NCI-H1436 (cell line): ENCODE measurements at places on chromosomes 13 and 19.

GRCh38 chr13:49246850-49247642, 679 bp upstream of the CDADC1 start:
- DNase-seq: no peak

GRCh38 chr13:52004511-52005170, 6.6 kb downstream of the ATP7B start:
- no peak for DNase-seq

DNA sequence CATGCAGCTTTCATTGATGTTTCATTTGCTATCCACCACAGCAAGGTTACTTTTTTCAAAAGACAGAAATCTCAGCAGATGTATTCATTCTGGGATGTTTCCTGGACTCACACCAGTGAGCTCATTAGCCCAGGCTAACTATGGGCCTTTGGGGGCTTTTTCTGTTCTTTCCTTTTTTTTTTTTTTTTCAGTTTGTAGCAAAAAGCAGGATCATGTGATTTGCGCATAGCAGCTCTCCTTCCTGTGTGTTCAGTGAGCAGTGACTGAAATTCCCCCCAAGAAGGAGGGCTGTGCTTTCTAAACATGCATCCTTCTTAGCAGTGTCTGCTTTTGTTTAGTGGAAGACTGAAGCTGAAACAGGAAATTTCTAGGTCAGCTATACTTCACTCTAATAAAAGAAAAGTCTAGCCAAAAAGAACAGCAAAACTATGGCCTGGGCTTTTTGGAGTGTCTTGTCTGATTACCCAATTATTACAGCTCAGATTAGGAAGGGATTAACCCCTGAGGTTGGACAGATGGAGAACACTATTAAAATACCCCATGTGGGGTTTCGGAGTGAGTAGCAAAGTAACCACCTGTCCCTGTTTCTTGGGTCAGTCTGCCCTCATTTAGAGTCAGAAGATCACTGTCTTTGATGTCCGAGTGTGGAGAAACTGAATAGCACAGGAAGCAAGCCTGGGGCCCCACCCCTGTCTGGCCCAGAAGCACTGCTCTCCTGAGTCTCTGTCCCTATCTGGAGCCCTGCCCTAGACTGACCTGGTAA, 8.9 kb upstream of the AMER2 start:
- DNase-seq: no peak

- no peak for DNase-seq
These were observed 677 bp downstream of the TGDS start for GRCh38 chr13:94595001-94595949.

GRCh38 chr13:22275393-22275792, 604.5 kb downstream of the FGF9 start:
- no peak for DNase-seq

DNA sequence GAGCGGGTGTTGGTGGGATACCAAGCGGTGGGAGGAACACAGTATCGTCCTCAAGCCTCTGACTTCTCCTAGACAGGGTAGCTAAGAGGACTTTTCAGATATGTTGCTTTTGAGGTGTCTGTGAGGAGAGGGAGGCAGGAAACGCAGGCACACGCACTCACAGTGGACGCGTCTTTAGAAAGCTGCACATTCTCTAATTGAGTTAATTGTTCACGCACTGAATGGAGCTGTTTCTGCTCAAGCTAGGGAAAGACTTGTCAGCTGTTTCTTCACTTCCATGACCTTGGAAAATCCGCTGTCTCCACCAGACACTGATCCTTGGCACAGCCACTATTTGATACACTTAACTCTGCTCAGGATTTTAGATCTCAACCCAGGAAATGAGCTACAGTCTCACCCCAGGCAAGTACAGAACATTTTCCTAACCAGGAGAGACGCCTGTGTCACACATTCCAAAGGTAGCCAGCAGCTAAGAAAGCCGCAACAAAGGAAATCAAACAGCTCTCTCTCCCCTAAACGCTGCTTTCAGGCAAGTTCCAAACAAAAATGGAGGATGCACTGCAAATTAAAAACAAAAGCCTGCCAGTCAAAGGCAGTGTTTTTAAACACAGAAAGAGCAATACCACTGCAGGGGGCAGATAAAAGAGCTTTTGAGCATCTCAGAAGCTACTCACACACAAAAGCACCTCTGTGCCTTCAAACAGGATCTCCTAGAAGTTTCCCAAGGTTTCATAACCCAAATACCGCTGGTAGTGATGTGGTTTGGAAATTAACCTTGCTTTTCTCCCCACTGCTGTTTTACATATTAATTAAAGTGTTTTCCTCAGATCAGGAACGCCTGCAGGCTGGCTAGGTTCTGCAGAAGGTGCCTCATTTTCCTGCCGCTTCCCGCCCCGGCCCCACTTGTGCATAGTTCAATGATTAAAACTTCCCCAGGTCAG, 57.3 kb downstream of the IRS2 start:
- no peak for DNase-seq

- no peak for DNase-seq
These were observed 44.3 kb downstream of the SHISA2 start for GRCh38 chr13:26007261-26008125.

GRCh38 chr13:40176242-40176641, 490.2 kb downstream of the FOXO1 start:
- DNase-seq: no peak

- DNase-seq: peak; percentile 81
These were observed 755 bp upstream of the RAB3A start for GRCh38 chr19:18204394-18205199.

DNA sequence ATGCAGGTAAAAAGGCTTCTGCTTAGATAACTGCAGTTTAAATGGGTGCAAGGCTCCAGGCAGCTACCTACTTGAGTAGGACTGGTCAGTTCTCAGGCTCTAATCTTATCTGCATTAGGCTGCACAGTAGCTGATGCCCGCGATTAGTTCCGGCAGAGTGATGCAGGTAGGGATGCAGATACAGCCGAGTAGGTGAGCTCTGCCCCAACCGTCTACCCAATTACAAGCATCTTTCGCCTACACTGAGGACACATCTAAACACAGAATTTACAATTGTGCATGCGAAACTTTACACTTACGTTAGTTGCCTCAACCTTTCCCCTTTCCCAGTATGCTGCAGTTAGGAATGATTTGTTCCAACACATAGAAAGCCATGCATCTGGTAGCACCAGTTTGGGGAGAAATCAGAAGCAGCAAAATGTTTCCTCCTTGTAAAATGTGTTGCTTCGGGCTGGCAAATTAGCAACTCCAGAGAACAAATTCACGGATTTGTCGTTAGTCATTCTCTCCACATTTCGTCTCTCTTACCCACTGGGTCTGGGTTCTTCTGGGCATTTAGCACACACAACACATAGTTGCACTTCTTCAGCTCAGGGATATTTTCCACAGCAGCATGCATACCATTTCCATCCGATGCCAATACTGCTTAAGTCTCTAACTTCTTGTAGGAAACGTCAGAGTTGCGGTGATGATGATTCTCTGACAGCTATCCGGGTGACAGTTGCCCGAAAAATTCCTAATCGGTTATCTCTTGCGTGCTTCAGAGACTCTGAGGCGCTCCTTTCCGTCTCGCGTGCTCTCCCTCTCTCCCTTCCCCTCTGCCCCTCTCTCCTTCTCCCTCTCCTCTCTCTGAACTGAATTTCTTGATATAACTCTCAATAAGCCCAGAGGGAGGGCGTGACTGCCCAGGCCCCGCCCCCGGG, at the start of gene PCDH9:
TSS of gene PCDH9 (minus strand) at position 856 of the 923 bp plus-strand sequence. CDS start 1,896 bp downstream, outside the sequence.
- no peak for DNase-seq

GRCh38 chr13:33372251-33372919, 86.8 kb upstream of the STARD13 start:
- DNase-seq: no peak

- no peak for DNase-seq
These were observed 86.5 kb downstream of the TSHZ3 start for GRCh38 chr19:31262725-31263191.

DNA sequence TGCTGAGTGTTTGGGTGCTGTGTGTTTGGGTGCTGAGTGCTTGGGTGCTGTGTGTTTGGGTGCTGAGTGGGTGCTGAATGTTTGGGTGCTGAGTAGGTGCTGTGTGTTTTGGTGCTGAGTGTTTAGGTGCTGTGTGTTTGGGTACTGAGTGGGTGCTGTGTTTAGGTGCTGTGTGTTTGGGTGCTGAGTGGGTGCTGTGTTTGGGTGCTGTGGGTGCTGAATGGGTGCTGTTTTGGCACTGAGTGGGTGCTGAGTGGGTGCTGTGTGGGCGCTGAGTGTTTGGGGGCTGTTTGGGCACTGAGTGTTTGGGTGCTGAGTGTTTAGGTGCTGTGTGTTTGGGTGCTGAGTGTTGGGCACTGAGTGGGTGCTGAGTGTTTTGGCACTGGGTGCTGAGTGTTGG, 48.5 kb upstream of the F7 start:
- no peak for DNase-seq

DNA sequence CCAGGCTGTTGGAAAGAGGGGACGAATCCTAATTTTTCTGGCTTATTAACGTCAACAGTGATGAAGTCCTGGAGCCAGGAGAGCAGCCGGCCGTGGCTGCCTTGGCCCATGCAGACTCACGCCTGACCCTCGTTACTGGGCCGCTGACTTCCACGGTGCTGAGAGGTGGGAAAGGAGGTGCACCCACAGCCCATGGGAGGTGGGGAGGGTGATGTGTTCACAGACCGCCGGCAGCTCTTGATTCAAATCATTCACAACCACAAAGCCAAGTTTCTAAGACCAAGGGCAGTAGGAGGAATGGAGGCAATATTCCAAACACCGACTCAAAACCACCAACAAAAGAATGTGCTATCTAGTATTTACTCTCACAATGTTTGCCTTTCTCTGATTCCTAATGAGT, 24.3 kb downstream of the COL4A2 start:
- DNase-seq: no peak

DNA sequence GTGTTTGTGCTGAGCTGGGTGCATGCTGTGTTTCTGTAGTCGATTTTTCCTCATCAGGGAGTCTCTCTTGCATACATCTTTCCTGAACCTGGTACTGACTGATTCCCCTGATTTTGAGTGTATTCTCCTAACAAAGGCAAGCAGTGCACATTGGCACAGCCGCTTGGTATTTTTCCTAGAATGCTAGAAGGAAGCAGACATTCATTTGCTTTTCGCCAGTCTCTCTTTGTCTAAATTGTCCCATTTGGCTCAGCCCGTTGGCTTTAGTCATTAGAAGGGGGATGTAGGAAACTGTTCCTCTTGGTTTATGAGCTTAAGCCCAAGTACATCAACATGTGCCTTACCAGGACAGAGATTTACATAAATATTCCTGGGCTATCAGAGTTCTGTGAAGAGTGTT, 266.1 kb upstream of the TMTC4 start:
- no peak for DNase-seq

DNA sequence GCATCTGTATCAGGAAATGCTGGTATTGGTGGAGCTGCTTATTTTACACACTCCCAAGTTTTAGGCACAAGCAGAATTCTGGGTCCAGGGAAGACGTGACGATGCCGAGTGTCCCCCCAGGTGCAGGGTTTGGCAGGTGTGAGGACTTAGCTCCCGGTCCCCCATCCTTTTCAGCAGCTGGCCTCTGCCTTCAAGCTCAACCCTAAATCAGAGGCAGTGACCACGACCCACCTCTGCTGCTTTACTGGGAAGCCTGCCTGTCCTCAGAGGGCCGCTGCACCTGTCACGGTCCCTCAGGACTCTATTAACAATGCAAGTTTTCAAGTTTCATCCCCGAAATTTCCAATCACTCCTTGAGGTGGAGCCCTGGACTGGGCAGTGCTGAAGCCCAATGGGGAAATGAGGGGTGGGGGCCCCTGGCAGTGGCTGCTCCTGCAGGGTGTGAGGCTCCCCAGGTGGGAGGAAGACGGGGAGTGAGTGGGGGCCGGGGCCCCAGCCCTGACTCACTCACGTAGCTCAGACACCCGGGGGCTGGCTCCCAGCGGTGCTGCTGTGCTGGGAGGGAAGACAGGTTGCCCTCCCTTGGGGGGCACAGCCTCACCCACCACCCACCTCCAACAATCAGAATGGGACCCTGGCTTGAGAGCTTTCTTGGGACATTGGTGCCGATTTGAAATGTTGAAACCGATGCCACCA, 92.6 kb upstream of the MCF2L start:
- DNase-seq: no peak

DNA sequence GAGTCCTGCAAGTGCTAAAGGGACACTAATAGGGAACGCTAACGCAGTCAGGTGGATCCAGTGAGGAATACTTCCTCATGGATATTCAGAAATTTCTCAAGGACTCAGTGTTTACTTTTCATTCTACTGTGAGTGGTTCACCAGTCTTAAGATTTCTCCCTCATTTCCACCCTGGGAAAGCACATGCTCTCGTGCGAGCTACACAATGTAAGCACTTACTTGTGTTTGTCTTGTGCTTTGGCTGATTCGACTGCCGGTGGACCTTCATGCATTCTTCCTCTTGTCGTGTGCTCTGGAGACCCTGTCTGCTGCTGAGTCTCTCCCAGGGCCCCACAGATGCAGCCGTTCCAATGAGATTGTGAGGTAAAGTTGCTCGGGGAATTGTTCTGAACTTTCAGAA, 180.1 kb downstream of the NUFIP1 start:
- no peak for DNase-seq

DNA sequence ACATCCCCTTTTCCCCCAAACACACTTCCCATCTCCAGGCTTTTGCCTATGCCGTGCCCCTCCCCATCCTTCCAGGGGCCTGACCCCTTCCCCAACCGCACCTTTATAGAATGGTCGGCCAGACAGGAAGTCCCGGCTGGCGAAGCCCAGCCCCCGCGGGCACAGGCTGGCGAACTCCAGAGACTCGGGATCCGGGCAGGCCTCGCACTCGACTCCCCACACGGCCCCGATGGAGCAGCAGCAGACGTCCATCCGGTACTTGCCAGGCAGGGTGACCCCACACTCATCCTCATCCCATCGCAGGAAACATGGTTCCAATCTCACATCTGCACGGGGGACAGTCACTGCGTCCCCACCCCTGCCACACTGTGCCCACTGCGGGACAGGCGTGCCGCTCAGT, 25.7 kb downstream of the FBN3 start:
- DNase-seq: no peak

GRCh38 chr19:49808711-49809159, 4.4 kb downstream of the FUZ start:
- peak; percentile 99 for DNase-seq

GRCh38 chr13:51009597-51009996, 100.0 kb downstream of the RNASEH2B start:
- no peak for DNase-seq

GRCh38 chr13:24747248-24748060, 16.5 kb upstream of the RNF17 start:
- no peak for DNase-seq
